CD8-positive, alpha-beta memory T cell (primary cell): ENCODE measurements at places on chromosomes 3 and 15. TPM values are rescaled to one million over a fixed set of nuclear protein-coding genes. Genes with fewer than 3 reads are reported as not detected.

MYL3 gene
- not detected for total RNA-seq

- no peak for DNase-seq
Observed at GRCh38 chr15:66071921-66072295, 181.6 kb downstream of the MEGF11 start.

- DNase-seq = no peak
Observed at GRCh38 chr3:41441568-41441967, 242.3 kb downstream of the CTNNB1 start.

DNA sequence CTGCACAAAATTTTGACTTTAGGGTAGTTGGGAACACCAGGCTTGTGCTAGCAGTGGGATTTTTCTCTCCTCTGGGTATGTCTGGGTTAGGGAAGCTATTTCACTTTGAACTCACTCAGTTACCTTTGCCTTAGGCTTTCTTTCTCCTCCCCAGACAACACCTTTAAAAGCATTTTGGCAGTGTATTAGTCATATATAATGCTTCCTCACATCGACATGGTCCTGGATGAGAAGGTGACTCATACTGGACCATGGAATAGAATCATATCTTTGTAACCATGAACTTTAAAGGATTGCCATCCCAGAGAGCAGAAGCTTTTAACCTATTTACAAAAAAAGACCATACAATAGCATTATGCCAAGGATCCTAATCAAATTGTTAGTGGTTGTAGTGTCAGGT is 2.7 kb downstream of the RYR3 start:
- DNase-seq = no peak

DNA sequence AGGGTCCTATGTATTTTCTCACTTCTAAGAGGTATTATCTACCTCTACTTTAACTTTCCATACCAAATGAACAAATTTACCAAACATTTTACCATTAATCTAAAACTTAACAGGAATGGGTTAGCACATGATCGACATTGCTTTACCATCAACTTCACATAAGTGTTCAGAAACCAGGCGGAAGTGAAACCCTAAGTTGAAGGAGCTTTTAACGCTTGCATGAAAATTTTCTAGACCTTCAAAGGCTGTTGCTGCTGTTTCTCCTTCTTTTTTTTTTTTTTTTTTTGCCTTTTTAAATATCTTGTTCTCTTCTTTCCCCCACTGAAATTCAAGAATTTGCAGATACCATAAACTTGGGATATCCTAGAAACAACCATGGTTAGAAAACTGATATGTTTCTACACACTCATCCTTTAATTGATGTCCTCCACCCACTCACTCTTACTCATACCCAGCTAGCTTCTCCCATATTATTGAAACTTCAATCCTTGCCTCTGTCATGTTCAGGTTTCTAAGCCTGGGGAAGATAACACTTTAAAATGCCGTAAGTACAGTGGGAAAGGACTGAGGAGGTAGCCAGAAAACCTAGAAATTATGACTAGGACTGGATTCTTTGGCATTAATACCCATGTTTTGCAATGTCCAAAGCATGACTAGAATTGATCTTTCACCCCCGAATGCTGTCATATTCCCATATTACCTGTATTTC is 24.7 kb downstream of the MYO5A start:
- DNase-seq = no peak
